ENCODE measurements at places on chromosomes 16 and 17. TPM values are rescaled to one million over a fixed set of nuclear protein-coding genes. Genes with fewer than 3 reads are reported as not detected.

GRCh38 chr17:45970659-45971058 lies 28.4 kb upstream of the STH start:
- peaks cover 46% of the 10 kb centered on the region for H3K27me3 ChIP-seq
- H3K4me1 ChIP-seq, result no peaks in the 10 kb centered on the region
- H3K27ac ChIP-seq, result no peak overlapping the region
- H3K4me3 ChIP-seq, result no peak overlapping the region

- peak; percentile 47 for DNase-seq
- no peak overlapping the region for H3K4me3 ChIP-seq
- no peaks in the 10 kb centered on the region for H3K27me3 ChIP-seq
- H3K36me3 ChIP-seq, result no peaks in the 10 kb centered on the region
- peaks cover 75% of the 10 kb centered on the region for H3K4me1 ChIP-seq
These were observed 7.0 kb upstream of the TMEM92 start for GRCh38 chr17:50267074-50267841.

DNA sequence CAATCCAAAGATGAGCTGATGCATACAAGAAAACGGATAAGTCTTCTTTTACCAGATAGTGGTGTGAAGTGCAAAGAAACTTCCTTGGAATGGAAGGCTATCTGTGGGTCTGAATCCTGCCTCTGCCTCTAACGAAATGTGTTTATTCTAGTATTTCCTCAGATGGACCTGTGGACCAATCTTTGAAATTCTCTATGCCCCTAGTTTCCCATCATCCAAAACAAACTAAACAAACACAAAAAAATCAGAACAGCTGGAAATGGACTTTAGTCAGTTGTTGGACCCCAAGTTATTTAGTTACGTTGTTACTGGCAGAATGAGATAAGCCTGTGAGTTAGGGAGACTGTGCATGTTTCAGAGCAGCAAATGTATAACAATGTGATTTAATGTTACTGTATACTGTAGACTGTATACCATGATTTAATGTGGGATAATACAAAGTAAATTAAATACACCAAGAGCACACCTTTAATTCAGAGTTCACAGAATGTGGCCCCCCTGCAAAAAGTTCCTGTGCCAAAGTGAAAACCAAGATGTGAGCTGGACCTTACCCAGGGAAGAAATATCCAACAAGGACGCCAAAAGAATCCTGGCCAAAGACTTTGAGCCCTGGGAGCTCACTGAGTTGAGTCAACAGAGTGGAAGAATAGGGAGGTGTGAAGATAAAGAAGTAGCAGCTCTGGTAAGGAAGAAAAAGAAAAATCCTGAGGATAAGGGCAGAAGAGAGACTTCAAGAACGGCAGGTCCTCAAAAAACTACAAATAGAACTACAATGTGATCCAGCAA lies 255.2 kb downstream of the CNTNAP4 start:
- H3K36me3 ChIP-seq, result no peaks in the 10 kb centered on the region
- H3K27ac ChIP-seq, result no peak overlapping the region
- H3K4me3 ChIP-seq, result no peak overlapping the region

DNA sequence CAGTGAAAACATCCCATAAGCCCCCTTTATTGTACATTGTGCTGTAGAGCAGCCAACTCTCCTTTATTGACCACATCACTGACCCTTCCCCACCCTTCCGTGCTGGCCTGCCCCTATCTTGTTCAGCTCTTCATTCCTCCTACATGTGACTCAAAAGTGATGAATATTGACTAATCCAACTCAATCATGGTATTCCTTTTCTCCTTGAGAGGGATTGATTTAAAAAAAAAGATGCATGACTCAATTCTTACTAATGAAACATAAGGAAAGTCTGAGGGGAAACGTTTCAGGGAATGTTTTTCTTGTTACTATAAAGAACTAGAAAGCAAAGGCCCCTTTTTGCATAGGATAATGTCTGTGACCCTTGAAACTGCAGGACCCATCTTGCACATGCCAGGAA lies 125.2 kb upstream of the SOX9 start:
- 0 out of 2 replicates have a peak, but pooled peaks cover 1% of the 10 kb centered on the region for H3K4me1 ChIP-seq
- no peaks in the 10 kb centered on the region for H3K27me3 ChIP-seq

GRCh38 chr17:18961634-18962493 lies 9.9 kb downstream of the SLC5A10 start:
- no peaks in the 10 kb centered on the region for H3K36me3 ChIP-seq
- H3K27ac ChIP-seq, result no peak overlapping the region
- no peak overlapping the region for H3K4me3 ChIP-seq
- no peaks in the 10 kb centered on the region for H3K27me3 ChIP-seq
- H3K4me1 ChIP-seq, result peaks cover 12% of the 10 kb centered on the region
- peak; percentile 43 for DNase-seq

DNA sequence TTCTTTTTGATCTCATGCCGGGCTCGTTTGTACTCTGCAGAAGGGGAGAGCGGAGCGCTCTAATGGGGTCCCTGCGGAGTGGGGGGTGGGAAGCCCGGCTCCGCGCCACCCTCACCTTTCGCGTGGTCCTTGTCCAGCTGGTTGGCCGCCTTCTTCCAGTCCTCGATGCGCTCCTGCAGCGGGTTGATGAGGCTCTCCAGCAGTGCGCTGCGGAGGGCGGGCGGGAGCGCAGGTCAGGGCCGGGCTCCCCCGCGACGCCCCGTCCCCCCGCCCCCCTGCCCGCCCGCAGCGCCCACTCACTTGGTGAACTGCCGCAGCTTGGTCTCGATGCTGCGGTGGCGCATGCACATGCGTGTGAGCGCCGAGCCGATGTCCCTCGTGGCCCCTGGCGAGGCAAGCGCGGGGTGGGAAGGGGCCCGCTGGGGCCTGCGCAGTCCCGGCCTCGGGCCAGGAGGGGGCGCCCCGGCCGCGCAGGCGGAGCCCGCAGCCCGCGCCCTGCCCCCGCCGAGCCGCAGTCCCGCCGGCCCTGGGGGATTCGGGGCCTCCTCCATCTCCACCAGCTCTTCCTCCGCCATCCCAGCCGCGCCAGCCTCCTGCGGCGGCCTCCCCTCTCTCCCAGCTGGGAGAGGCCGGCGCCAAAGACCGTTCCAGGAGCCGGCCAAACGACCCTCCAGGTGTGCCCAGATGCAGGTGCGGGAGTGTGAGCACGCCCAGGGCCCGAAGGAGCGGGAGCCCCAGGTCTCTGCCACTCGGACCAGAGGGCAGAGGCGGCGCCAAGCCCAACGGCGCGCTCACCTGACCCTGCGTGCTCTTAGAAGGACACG lies 6.0 kb downstream of the MTSS2 start:
- no peaks in the 10 kb centered on the region for H3K27me3 ChIP-seq
- H3K36me3 ChIP-seq, result peaks cover 67% of the 10 kb centered on the region
- H3K27ac ChIP-seq, result peak overlapping the region; percentile 15
- DNase-seq, result no peak
- H3K4me3 ChIP-seq, result no peak overlapping the region

- H3K4me3 ChIP-seq, result no peak overlapping the region
- H3K27ac ChIP-seq, result no peak overlapping the region
- H3K36me3 ChIP-seq, result peaks cover 2% of the 10 kb centered on the region
- DNase-seq, result no peak
- peaks cover 15% of the 10 kb centered on the region for H3K4me1 ChIP-seq
These were observed 229.0 kb upstream of the GSE1 start for GRCh38 chr16:85383836-85384832.

DNA sequence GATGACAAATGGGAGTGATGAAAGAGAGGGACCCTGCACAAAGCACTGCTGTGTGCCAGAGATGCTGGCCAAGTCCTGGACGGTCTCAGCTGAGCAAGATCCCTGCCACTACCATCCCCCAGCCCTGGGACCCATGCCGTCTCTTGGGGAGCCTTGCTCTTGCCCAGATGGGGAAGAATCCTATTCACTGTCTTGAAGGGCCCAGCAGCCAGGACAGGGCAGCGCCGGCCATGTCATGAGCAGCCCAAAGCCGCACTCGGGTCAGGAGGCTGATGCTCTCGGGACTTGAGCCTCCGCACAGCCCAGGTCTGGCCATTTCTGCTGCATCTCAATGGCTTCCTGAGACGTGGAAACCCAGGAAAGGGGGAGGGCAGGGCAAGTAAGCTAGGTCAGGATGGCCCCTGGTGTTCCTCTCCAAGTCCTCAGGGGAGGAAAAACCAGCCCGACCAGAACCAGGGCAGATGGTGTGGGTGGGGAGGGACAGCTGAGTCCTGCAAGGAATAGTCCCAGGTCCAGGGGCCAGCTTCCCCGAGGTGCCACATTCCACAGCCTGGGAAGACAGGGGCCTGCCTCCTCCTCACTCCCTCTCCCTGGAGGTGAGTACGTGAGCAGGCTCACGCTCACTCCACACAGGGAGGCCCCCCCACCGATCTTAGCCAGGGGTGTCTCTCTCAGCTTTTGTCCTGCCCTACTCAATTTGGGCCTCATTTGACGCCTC lies 7.8 kb upstream of the KRT19 start:
- no peak overlapping the region for H3K27ac ChIP-seq
- no peak for DNase-seq
- no peaks in the 10 kb centered on the region for H3K36me3 ChIP-seq
- H3K4me3 ChIP-seq, result no peak overlapping the region
- H3K4me1 ChIP-seq, result peaks cover 18% of the 10 kb centered on the region

- H3K27ac ChIP-seq, result no peak overlapping the region
- no peaks in the 10 kb centered on the region for H3K4me1 ChIP-seq
- no peak for DNase-seq
- H3K36me3 ChIP-seq, result peaks cover 39% of the 10 kb centered on the region
- H3K4me3 ChIP-seq, result no peak overlapping the region
These were observed 19.2 kb downstream of the FLOT2 start for GRCh38 chr17:28878158-28878910.

- DNase-seq, result no peak
- H3K4me3 ChIP-seq, result no peak overlapping the region
- H3K36me3 ChIP-seq, result no peaks in the 10 kb centered on the region
- H3K27me3 ChIP-seq, result peaks cover 18% of the 10 kb centered on the region
- H3K4me1 ChIP-seq, result no peaks in the 10 kb centered on the region
These were observed 6.5 kb upstream of the CARD14 start for GRCh38 chr17:80163336-80163735.

GRCh38 chr17:28113269-28113668 lies 70.8 kb downstream of the NLK start:
- no peaks in the 10 kb centered on the region for H3K27me3 ChIP-seq
- peak overlapping the region; percentile 94 for H3K27ac ChIP-seq
- DNase-seq, result no peak
- H3K4me1 ChIP-seq, result peaks cover 7% of the 10 kb centered on the region
- no peak overlapping the region for H3K4me3 ChIP-seq
- peaks cover 2% of the 10 kb centered on the region for H3K36me3 ChIP-seq

DNA sequence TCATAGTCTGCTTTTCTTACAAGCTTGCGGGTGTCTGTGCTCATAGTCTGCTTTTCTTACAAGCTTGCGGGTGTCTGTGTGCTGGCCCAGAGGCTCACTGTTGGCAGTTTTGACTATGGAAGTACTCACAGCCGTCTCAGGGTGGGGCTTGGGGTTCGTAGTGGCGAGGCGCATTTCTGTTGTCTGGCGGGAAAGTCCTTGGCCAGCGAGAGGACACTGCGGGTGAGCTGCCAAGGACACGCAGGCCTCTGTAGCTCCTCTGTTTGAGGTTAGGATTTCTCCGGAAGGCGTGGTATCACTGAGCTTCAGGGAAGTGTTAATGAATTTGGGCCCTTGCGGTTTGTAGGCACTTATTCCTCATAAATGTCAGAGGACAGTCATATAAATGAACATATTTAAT lies 13.5 kb downstream of the TBCD start:
- no peak for DNase-seq
- no peak overlapping the region for H3K4me3 ChIP-seq
- no peak overlapping the region for H3K27ac ChIP-seq
- no peaks in the 10 kb centered on the region for H3K27me3 ChIP-seq
- H3K4me1 ChIP-seq, result no peaks in the 10 kb centered on the region

DNA sequence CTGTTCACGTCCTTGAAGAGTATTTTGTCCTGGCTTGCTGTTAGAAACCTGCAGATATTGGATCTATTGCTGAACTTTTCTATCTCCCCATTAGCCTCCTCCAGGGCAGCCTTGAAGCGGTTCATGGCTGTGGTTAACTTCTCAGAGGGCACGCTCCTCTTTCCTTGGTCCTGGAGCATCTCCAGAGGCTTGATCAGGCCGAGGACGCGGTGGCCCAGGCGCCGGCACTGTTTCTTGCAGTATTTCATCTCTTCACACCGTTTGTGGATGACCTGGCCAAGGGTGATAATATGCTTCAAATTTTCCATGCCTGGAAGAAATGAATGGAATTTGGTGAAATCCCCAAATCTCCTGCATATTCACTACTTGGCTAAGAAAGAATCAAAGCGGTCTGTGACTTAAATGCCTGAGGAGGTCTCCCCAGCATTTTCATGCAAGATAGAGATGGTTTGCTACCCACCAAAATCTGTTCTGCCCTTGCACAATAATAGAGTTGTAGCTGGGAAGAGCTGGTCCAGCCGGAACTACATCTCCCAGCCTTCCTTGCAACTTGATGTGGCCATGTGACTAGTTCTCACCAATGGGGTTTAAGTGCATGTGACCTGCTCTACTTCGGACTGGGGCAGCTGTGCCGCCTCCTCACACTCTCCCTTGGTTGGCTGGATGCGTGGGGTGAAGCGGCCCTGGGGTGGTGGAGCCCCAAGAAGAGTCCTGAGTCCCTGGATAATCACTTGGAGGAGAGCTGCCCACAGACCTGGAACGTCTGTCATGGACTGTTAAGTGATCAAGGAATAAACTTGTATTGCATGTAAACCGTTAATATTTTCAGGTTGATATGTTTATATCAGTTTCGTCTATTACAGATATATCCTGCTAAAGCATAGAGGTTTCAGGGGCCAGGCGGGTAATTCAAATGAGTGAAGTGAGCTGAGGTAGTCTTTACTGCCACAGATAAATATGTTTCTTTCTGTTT lies 4.9 kb downstream of the MLKL start:
- peak; percentile 93 for DNase-seq
- peak overlapping the region; percentile 43 for H3K4me3 ChIP-seq

The PRSS33 gene
- total RNA-seq, result not detected

The EPN2 gene
- total RNA-seq, result 19.4 TPM

The ZNF624 gene
- 3.8 TPM for total RNA-seq

The TBC1D3C gene
- not detected for total RNA-seq

The TPSAB1 gene
- total RNA-seq, result not detected

The PRRT2 gene
- total RNA-seq, result 0.90 TPM

The UTS2R gene
- not detected for total RNA-seq

Data from IMR-90 (cell line).